HS-5 (cell line): ENCODE measurements at places on chromosomes 3 and 15.
A peak's percentile ranks its signal among the peaks of the same experiment; 100 is the strongest.

DNA sequence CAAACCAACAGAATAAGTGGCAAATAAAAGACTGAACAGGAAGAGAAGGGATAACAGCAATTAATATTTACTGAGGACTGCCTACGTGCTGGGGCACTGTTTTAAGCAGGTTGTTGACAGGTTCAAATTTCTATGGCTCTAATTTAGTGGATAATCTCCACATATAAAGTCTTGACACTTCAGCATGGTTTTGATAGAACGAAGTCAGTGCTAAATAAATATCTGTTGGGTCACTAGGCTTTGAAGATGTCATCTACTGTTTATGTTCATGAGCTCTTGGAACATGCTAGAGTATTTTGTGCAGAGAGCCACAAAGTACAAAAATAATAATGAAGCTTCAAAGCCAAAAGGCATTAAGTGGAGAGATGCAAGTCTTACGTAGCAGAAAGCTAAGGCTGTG is 74.0 kb downstream of the SFMBT1 start:
- DNase-seq: no peak

DNA sequence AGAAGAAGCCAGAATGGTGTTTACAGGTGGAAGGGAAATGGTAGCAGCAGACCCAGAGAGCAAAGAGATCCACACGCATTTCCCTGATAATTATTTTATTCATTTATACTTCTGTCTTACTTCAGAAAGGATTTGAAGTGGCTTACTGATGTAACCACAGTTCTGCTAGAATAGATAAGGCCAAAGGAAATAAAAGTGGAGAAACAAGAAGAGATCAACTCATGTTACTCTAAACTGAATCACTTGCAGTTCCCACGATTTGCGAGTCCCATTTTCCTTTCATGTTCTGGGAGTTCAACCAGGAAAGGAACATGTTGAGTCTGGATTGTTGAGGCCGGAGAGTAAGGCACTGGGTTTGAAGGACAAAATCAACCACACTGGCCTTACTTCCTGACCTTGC is 151.8 kb downstream of the MYRIP start:
- DNase-seq: no peak

- DNase-seq: peak; percentile 43
Measured at GRCh38 chr15:86865920-86866319, 786.2 kb downstream of the AGBL1 start.

DNA sequence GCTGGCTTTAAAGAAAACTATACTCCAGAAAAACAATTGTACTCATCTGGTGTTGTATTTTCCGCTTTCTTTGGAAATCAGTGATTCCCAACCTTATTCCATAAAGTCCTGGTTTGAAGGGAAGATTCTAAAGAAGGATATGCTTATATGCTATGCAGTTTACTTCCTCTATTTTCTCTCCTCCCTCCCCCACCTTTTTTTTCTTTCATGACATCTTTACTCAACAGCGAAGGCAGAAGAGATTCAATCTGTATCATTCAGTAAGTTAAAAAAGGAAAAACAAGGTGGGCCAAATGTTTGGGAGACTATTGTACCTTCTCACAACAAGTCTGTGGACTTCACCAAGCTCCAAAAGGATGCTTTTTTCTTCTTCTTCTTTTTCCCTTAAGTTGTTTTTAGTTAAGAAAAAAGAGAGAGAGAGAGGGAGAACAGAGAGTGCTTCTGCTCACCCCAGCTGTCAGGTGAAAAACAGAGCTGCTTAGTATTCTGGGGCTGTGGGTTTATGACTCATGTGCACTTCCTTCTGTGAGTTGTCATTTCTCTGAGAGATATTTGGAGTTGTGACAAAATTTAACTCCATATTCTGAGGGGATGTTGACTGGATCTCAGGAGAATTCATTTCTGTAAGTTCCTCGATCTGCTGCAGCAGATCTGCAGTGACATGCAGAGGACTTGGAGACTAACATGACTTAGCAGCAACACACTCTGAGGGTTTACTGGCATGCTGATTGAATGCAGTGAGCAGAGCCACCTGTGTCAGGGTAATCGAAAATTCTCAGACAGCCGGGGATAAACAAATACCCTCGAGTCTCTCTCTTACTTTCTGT is 70.7 kb downstream of the SSR3 start:
- DNase-seq: peak; percentile 52

DNA sequence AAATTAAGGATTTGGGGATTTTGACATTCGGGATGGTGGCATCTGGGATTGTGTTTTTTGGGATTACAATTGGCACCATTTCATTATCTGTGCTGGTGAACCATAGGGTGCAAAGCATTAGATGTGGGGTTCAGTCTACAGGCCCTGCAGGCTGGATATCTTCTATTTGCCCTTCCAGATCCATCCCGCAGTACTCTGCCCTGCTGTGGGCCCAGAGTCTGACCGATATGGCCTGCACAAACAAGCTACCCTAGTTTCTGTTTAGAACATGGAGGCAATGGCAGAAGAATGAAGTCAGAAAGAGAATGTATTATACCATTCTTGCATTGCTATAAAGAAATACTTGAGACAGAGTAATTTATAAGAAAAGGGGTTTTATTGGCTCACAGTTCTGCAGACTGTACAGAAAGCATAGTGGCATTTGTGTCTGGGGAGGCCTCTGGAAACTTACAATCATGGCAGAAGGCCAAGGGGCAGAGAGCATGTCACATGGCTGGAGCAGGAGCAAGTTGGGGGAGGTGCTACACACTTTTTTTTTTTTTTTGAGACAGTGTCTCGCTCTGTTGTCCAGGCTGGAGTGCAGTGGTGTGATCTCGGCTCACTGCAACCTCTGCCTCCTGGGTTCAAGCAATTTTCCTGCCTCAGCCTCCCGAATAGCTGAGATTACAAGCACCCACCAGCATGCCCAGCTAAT is 93.7 kb downstream of the NCEH1 start:
- no peak for DNase-seq

- DNase-seq: no peak
Measured at GRCh38 chr3:151171145-151171757, 31.8 kb downstream of the GPR171 start.

GRCh38 chr3:172042136-172042662 is 2.8 kb downstream of the FNDC3B start:
- DNase-seq: no peak

- no peak for DNase-seq
Measured at GRCh38 chr15:69340243-69340900, 41.7 kb downstream of the PAQR5 start.

DNA sequence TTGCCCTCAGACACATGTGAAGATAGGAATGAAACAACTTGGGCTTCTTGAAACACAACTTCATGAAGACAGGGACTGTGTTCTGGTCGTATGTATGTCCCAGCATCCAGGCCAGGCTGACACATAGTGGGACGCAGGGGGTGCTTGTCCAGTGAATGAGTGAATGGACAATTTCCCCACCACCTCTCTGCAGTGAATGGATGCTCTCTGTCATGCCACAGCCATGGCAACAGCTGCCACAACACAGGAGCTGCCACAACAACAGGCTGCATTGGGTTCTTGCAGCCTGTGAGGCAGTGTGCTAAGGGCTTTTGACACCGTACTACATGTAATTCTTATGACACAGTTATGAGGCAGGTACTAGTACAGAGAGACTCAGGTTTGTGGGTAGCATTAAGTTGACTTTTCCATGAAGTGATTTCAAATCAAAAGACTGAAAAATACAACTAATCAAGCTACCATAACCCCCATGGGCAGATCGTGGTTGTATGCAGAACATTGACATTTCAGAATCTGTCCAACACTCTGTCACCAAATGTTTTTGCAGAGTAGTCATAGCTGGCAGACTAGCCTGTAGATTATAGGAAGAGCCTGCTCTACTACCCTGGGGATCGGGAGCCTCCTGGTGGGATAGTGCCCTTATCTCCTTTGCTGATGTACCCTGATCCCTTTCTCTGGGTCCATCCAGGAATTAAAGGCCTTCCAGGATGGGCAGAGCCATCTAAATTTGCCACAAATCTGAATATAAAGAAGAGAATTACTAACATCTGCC is 40.8 kb downstream of the CLSTN2 start:
- no peak for DNase-seq

GRCh38 chr15:69830876-69831275 is 266.8 kb downstream of the TLE3 start:
- no peak for DNase-seq

DNA sequence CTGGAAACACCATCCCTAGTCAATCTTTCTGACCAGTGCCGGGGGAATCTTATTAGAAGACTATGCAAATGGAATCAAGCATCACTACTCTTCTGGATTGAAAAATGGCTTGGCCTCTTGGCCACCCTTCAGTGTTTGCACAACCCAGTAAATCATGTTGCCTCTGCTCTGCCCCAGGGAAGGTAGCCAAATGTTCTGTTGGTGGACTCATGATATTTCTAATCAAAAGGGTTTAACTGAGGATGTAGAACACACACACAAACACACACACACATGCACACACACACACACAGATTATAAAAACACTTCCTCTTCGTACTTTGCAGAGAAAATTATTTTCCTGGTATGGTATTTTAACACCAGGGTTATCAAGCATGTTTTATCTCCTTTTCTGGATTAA is 7.9 kb downstream of the RBP2 start:
- DNase-seq: no peak

DNA sequence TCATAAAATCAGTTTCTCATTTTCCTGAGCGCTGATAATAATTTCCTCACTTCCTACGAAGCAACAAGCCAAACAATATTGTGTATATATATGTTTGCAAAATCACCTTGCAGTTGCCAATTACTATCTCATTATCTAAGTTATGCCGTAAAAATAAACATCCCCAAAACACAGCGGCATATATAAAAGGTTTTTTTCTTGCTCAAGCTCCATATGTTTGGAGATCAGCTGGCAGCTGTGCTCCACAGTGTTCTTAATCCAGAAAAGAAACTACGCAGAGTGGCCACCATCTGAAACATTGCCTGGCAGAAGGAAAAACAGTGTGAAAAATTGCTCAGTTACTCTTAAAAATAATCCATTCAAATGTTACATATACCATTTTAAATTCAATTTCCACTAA is 951.4 kb downstream of the PLOD2 start:
- no peak for DNase-seq

GRCh38 chr15:78879517-78880241 is 7.0 kb downstream of the MORF4L1 start:
- DNase-seq: no peak

- DNase-seq: no peak
Measured at GRCh38 chr3:126418661-126419131, 24.0 kb downstream of the CFAP100 start.

DNA sequence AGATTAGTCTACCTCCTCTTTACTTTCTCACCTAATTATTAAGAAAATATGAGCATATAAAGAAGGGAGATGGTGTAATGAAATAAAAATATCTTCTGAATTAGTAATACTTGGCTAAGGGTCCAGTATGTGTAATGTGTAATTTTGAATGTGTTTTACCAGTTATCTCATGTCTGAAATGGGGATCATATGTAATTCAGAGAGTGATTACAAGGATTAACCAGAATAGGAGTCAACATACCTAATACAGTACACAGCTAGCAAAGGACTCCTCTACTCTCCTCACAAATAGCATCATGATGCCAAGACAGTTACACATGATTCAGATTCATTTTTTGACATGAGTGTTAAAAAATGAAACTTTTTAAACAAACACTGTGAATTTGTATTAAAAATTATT is 570.4 kb downstream of the SI start:
- no peak for DNase-seq

DNA sequence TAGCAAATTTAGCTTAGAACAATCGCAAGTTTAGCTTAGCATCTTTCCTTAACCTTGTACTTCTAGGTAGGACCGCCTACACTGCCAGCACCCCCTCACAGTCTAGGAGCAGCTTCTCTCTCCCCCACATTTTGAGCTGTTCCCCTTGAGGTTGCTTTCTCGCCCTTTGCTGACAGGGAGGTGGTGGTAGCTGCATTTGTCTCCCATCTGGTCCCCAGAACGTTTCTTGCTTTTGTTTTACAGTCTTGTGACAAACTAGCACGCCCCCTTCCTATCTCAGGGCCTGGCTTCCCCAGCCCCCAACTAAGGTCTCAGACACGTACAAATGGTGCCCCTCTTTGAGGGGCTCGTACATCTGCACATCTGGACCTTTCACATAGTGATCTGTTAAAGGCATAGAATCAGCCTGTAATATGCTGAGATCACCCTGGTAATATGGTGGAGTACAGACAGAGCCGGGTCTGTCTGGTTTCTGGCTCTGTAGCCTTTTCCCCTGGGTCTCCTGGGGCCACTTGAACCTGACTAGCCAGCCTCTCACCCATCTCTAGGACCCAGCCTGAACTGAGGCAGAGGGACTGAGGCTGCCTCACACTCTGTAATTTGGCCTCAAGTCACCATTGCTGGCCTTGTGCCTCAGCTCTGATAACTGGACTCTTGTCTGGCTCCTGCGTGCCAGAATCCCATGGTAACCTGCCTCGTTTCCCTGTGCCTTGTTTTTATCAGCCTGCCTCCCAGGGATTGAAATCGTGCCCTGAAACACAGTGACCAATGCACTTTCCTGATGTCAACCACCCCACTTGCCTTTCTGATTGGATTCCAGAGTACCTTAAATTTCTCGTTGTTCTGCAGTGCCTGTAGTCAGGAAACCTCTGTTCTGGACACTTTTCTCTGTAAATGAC is 27.7 kb downstream of the CRTC3 start:
- DNase-seq: no peak

DNA sequence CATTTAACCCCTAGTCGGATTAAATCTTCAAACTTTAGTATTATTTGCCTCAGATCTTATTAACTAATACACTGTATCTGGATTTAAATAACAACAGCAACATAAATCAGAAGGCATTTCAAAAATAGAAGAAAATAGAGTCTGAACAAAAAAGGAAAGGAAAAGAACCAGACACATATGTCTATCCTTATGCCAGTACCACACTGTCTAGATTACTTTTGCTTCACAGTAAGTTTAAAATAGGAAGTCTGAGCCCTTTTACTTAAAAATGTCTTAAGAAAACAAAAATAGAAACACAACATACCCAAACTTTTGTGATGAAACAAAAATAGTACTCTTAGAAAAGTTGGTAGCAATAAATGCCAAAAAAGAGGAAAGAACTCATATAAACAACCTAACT is 1615.8 kb downstream of the SI start:
- DNase-seq: no peak

DNA sequence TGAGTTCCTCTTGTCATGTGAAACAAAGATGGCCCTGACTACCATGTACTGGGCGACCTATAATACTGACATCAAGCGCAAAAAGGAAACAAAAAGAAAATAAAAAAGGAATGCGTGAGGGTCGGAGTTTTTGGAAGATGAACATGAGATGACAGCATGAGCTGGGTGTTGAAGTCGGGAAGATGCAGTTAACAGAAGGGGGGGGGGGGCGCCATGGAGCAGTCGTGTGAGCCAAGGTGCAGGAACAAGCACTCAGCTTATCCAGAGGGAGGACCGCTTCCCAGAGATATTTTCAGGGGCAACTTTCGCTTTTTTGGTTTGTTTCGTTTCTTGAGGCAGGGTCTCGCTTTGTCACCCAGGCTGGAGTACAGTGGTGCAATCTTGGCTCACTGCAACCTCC is 110.2 kb downstream of the RORA start:
- no peak for DNase-seq

GRCh38 chr3:194089357-194090177 is 46.4 kb upstream of the HES1 start:
- DNase-seq: peak; percentile 98

- no peak for DNase-seq
Measured at GRCh38 chr3:129756871-129757270, 136.6 kb downstream of the TMCC1 start.

GRCh38 chr15:42220216-42220615 is 12.1 kb upstream of the VPS39 start:
- DNase-seq: no peak

GRCh38 chr15:99427668-99428361 is 138.0 kb upstream of the MEF2A start:
- DNase-seq: no peak
